SW480 (cell line): ENCODE measurements at places on chromosomes 7 and 10.

DNA sequence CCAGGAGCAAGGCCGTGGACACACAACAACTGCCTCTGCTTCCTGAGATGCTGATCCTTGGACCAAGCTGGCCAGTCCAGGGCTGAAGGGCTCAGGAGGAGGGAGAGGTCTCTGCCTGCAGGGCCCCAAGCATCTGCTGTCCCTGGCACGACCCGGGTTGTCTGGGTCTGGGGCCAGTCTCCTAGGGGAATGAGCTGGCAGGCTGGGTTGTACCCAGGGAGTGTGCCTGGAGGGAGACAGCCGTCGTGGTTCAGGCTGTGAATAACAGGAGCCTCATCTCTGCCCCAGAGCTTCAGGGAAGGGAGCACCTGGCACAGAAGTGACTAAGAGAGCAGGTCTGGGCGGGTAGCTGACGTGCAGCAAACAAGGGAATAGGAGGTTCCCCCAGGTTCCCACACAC is 17.9 kb upstream of the SERPINE1 start:
- DNase-seq = no peak

- no peak for DNase-seq
Observed at GRCh38 chr7:14158111-14158510, 168.6 kb upstream of the ETV1 start.

- DNase-seq = no peak
Observed at GRCh38 chr10:77299320-77299719, 338.3 kb downstream of the KCNMA1 start.

DNA sequence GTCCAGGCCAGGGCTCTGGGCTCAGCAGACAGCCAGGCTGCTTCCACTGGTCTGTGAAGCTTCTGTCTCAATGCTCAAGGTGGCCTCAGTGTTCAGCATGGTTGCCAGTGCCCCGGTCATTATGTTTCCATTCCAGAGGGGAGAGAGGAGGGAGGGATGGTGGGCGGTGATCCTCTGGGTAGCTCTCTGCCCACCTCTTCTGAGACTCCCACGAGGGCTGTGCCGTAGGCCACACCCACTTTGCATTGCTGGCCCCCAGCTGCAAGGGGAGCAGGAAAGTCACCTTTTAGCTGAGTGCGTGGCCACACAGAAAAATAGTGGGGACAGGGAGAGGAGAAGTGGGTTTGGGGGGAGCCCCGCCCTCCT is 42.5 kb downstream of the FOXK1 start:
- no peak for DNase-seq

DNA sequence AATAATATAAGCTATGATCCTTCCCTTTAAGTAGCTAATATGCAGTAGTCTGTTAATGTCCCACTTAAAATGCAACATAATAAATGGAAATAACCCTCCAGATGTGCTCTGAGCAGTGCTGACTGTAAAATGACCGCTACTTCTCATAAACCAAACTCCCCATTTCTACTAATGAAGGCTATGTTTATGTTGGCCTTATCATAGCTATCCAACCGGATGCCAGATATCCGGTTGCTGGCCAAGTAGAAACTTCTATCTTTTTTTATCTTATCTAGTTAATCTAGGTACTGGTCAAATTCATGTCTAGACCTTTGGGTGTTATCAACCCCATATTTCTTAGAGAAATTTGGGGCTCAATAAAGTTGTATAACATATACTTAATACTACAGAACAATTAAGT is 56.6 kb downstream of the CHRM2 start:
- no peak for DNase-seq

GRCh38 chr7:55158541-55159382 is 139.9 kb downstream of the EGFR start:
- no peak for DNase-seq

DNA sequence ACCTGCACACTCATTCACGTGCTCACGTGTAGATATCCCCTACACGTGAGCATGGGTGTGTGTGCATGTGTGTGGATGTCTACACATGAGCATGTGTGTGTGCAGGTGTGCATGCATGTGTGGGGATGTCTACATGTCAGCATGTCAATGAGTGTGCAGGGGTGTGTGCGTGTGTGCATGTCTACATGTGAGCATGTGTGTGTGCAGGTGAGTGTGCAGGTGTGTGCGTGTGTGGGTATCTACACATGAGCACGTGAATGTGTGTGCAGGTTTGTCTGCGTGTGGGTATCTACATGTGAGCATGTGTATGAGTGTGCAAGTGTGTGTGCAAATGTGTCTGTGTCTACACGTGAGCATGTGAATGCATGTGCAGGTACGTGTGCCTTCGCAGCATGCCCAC is 274.8 kb downstream of the PTPRN2 start:
- no peak for DNase-seq

GRCh38 chr7:54995610-54996363 is 23.0 kb upstream of the EGFR start:
- peak; percentile 91 for DNase-seq

DNA sequence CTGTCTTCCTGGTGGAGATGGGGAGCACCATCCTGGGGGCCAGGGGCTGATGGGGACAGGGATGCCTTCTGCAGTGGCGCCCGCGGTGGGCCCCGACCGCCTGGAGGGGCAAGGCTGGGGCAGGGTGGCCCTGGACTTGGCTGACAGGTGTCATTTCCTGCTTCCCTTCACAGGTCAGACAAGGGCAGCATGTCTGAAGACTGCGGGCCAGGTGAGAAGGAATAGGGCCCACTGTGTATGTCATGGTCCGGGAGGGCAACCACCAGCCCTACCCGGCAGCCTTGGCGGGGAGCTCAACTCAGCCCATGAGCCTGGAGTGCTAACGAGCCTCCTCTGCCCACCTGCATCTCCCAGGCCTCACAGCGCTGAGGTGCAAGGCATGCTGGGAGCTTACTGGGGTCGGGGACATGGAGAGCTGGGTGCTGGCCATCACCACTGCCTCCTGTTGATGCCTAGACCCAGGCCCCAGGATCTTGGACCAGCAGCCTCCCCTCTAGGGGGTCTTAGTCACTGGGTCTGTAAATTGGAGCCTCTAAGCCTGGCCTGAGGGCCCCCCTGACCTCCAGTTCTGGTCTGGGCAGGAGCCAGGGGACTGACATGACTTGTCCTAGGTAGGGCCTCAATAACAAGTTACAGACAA is 28.0 kb upstream of the SRRM3 start:
- no peak for DNase-seq

DNA sequence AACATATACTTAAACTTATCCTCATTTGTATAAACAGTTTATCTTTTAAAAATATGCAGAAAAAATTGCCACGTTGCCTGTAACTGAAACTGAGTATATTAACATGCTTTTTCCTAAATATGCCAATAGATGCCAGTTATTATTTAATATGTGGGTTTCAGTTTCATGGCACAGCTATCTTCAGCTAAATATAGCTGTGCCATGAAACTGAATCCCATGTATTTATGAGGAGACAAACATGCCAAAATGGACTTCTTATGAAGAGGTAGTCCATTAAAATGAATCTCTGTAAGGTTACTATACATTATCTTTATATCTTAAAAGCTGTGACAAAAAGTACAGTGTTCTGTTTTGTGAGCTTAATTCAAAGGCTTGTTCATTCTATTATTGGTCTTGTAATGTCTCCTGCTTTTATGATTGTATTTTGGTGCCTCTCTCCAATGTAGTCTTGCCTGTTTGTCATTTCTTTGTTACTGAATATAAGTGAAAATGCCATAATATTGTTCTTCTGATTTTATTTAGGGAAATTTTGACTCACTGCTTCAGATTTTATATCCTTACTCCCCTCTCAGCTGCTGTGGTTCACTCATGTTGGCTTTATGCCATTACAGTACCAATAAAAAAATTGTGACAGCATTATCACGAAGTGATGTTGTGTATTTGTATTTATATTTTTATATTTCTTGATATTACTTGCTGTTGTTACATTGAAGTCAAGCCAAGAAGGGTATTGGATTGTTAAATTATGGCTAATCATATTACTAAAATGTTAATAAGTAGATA is 34.3 kb upstream of the CACNA2D1 start:
- DNase-seq = no peak

GRCh38 chr10:113454341-113455061 is 98.4 kb upstream of the HABP2 start:
- peak; percentile 4 for DNase-seq

- DNase-seq = no peak
Observed at GRCh38 chr10:53579773-53580172, 807.2 kb upstream of the MBL2 start.
